ENCODE measurements at places on chromosomes 4 and X.

DNA sequence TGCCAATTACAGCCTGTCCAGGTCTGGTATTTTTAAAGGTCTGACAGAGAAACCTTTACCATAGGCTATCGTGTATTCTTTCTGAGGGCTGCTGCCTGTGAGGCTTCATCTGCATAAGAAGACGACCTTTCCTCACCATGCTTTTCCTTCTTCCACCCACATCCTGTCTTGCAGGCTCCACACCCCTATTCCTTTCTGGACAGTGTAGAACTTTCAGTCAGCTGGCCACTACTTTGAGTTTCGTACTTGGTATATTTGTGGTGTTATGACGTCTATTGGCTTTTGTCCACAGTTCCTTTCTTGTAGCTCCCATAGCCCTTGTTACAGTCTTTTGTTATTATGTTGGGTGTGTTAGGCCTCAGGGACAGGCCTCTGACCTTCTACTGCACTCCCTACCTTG, 311.4 kb downstream of the RAPGEF2 start:
- DNase-seq: no peak

GRCh38 chrX:5965406-5965805, 263.3 kb downstream of the NLGN4X start:
- DNase-seq: no peak

- DNase-seq: no peak
Observed at GRCh38 chr4:154944996-154945395, 163.9 kb downstream of the RBM46 start.

DNA sequence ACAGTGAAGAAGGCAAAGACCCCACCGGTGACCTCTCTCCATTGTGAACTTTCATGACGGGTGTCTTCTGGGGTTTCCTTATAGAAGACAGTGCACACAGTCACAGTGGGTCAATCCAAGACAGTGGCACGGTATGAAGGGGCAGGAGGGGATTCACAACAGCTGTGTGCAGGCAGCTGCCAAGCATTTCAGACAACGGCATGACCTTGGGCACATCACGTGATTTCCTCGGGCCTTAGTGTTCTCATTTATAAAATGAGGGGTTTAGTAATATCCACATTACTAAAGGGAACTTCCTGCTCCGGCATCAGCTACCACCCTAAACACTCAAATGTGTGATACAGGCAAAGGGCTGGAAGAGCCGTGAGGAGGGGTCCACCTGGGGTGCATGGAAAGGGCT, 42.9 kb downstream of the RBM47 start:
- peak; percentile 25 for DNase-seq

DNA sequence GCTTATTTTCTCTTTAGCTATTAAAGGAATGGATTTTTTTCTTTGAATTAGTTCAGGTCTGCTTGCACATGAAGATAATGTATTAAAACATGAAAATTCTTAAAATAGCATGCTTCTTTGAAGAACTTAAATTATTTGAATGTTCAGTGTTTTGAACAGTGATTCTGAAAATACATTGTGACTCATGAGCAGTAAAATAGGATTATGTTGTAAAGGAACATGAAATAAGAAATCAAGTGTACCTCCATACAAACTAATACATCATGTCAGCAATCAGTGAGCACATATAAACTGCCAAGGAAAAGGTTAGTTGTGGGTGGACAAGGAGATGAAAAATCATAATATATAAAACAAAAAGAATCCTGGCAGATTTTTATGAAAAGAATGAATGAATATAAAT, 66.1 kb downstream of the SNX25 start:
- no peak for DNase-seq

GRCh38 chr4:135598151-135598550, 1396.6 kb upstream of the PABPC4L start:
- no peak for DNase-seq

DNA sequence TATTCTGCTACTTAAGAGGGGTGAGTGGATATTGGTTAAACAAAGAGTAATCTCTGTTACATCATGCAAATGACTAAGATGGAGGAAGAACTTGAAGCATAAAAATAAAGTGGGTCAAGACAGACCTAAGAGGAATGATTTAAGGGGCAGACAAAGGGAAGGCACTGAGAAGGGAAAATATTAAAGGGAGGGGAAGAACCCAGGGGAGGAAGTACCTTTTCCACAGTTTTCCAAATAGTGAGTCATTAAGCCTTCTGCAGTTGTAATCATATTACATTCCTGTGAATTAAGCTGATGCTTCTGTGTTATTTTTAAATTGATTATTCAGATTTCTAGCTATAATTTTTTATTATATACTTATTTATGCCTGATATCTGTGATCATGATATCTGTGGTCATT, 253.3 kb downstream of the CENPC start:
- no peak for DNase-seq
